ENCODE measurements at places on chromosomes 6 and 20.

- no peak for DNase-seq
Observed at GRCh38 chr6:2296781-2297180, 51.4 kb upstream of the GMDS start.

- no peak for DNase-seq
Observed at GRCh38 chr6:169501128-169501527, 200.7 kb downstream of the WDR27 start.

DNA sequence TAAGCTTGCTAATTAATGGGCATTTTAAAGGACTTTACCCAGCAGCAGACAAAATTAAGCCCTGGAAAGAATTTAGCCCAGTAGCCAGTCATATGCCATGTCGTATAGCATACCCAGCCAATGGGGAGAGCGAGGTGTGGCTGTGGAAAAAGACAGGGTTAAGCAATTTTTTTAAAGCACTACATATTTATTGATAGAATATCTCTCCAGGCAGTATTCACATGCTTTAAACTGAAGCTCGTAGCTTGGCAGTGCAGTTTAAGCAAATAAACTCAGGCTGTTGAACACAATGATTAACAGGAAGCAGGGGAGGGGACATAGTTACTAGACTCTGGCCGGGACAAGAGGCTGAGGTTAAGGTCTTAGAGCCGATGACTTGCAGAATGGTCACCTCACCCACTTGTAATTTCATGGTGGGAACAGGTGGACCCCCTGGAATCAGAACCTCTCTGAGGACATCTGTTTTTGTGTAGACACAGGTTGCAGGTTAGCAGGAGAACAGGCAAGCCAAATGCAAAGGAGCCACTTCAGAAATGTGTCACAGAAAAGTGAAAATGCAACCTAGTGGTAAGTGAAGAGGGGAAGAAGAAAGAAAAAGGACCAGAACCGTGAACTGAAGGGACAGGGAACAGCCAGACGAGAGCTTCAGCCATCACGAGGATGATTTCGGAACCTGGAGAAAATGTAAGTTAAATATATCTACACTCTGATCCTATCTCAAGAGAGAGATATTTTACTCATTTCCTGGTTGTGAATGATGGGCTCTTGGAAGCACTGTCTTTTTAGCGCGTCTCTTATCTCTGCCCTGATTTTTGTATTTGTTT is 7.2 kb downstream of the GCNT2 start:
- no peak for DNase-seq

- DNase-seq: no peak
Observed at GRCh38 chr6:18388271-18388670, 1.1 kb downstream of the RNF144B start.

GRCh38 chr6:106882601-106883518 is 91.7 kb downstream of the CD24 start:
- no peak for DNase-seq
